Heart right ventricle (tissue), 16 donors: ENCODE measurements at places on chromosomes 1 and 21. TPM values are rescaled to one million over a fixed set of nuclear protein-coding genes. Genes with fewer than 3 reads are reported as not detected.

DNA sequence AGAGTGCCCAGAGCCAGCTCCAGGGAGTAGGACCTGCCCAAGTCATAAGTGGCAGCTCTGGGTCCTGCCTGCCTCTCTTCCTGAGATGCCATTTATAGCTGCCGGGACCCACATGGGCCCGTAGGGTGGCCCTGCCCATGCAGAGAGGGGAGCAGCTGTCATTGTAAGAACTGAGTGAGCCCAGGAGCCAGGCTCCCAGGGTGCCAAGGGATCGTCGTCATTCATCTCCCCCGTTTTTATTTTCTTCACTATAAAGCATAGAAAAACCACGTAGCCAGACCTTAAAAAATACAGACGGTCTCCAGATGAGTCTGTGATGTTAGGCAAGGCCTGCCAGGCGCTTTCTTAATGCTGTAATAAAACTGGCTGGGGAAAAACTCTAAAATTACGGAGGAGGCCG is 90.7 kb downstream of the IGSF21 start:
- H3K4me1 ChIP-seq, result no peaks in the 10 kb centered on the region
- H3K27me3 ChIP-seq, result peaks cover 49% of the 10 kb centered on the region
- no peak for DNase-seq

DNA sequence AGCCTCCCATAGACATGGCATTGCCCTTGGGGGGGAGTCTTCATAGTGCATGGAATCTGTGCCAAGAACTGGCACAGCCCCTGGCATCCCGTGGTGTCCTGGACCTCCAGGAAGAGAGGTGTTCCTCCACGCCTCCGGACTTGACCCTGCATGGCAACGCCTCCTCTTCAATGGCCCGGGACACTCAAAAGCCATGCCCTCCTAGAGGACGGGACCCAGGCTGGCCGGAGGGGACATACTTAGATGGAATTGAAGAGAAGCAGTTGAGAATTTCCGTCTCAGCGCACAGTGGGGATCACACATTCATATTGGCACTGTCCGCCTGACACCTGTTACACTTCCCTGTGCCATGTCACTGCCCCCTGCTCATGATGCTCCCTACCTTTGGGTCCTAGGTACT is 38.4 kb upstream of the TENT5C start:
- no peak overlapping the region for H3K27ac ChIP-seq
- H3K4me3 ChIP-seq, result no peak overlapping the region
- H3K4me1 ChIP-seq, result no peaks in the 10 kb centered on the region
- no peaks in the 10 kb centered on the region for H3K27me3 ChIP-seq
- H3K36me3 ChIP-seq, result no peaks in the 10 kb centered on the region

DNA sequence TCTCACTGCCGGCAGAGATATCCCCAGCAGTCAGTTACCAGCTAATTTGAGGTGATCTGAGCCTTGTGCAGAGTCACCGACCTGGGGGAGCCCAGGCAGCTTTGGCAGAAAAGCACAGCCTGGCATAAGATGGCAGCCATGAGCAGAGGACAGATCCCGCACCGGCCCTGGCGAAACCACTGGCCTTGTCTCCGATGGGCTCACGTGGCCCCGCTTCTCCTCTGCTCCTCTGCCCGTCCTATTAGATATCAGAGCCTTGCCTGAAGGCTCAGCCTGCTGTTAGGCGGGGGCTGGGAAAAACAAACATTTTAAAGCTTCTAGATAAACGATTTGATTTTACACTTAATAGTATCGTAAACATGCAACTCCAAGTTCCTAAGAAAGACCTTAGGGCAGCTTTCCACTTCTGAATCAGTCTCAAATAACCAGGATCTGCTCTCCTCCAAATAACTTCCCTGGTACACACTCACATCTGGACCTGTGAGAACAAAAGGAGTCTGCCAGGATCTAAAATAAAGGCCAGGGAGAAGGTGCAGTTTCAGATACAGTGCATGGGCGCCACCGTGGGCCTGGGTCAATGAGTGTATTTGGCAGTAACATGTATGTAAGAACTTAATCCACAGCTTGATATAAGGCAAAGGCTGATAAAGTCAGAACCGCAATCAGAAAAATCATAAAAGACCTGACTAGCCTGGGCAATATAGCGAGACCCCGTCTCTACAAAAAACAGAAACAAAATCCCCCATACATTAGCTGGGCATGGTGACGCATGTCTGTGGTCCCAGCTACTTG is 10.0 kb downstream of the EDARADD start:
- no peak overlapping the region for H3K27ac ChIP-seq
- H3K4me3 ChIP-seq, result no peak overlapping the region
- no peaks in the 10 kb centered on the region for H3K4me1 ChIP-seq
- no peaks in the 10 kb centered on the region for H3K27me3 ChIP-seq
- DNase-seq, result no peak

HRNR gene
- not detected for total RNA-seq

SCCPDH gene
- 29.6 TPM for total RNA-seq

DNA sequence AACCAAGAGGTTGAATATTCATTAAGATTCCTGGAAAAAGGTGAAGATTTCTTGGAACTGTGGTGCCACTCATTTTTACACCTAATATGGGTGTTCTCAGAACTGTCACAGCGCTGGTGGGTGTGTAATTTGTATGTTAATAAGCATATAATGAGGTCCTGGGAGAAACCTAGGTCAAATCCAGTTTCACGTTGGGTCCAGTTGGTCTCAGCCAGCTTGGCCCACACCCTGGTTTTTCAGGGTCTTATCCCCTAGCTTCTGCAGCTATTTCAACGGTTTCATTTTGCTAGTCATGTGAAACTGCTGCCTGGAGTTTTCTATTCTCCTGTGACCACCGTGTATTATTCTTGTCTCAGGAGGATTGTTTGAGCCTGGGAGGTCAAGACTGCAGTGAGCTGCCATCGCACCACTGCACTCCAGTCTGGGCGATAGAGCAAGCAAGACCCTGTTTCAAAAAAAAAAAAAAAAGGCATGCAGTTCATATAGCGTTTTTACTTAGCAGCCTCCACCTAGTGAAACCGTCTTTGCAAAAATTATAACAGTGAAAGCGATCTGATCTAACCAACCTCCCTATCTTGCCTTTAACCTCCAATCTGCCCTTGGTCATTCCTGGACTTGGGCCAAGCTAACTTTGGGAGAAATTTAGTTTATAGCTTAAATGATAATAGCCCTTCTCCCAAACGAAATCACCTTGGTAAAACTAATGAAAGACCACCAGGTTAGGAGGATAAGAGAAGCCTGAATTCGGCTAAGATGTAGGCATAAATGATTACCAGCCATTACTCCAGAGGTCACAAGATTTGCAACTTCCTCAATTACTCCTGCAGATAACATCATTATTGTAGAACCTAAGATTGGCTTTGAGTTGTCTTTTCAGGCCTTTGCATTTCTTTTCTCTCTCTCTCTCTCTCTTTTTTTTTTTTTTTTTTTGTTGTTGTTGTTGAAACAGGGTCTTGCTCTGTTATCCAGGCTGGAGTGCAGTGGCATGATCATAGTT is 44.0 kb downstream of the PTAFR start:
- no peaks in the 10 kb centered on the region for H3K4me1 ChIP-seq
- no peak overlapping the region for H3K4me3 ChIP-seq
- H3K36me3 ChIP-seq, result no peaks in the 10 kb centered on the region
- no peaks in the 10 kb centered on the region for H3K27me3 ChIP-seq
- no peak overlapping the region for H3K27ac ChIP-seq
